ENCODE measurements at places on chromosomes 7 and 10.
A peak's percentile ranks its signal among the peaks of the same experiment; 100 is the strongest.

DNA sequence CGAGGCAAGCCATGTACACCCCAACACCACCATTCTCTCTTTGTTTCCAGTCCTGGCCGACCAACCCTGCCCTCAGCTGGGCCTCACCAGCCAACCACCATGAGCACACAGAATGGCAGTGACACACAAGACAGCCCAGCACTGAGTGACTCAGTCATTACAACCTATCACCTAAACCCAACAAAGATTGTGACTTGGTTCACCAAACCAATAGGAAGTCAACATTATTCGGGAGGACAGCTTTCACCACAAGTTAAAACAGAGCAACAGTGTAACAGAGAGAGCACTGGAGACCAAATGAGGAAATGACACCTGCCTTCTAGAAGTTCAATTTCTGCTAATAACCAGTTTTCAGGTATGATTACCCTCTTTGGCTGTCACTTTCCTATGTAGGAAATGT lies 72.1 kb downstream of the DNMBP start:
- no peak for DNase-seq

DNA sequence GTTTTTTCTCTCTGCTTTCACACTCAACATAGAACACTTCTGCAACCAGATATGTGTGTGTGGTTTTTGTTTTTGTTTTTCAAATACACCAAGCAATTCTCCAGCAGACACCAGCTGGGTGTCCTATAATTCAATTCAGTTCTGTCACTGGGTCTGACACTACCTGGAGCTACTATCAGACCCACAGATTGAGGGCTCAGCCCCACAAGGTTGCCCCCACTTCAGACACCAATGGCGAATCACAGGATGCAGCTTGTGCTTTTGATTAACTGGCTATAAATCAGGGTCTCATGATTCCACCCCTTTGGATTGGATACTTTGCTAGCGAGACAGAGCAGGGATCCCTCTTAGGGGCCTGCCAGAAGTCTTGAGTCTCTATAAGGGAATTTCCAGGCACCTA lies 462.2 kb upstream of the NRP1 start:
- DNase-seq = no peak

DNA sequence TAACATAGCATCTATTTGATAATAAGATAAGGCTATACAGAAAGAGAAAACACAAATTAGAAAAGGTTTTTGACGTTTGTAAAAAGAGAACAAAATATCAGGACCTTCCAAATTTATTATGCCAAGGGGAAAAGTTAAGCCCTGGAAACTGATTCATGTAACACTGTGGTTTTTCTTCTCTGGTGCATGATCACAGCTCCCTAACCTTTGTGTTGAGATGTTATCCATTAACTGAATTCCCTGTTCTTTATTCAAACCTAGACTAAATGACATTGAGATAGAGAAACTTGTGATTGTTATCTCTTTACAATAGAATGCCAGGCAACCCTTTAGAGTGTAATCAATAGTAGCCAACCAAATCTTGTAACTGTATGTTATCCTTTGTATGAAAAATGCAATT lies 141.5 kb upstream of the NRG3 start:
- DNase-seq = no peak

DNA sequence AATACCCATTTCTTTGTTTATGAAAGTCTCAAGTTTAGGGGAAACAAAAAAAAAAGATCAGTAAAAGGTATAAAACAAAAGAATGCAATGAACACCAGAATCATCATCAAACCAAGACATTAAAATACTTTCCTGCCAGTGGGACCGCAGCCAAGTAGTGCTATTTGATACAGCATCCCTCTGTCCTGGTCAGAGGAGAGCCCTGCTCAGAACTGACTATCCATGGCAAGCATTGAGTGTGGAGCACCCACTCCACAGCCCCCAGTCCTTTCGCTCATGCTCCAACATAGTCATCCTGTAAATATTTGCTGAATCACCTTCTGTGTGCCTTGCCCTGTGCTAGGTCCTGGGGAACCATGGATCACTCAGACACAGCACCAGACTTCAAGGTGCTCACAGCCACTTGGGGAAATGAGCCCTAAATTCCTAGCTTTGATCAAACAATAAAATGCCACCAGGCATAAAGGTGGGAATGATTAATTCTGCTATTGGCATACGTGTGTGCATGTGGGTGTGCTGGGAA lies 213.6 kb upstream of the TBX20 start:
- DNase-seq = no peak

GRCh38 chr10:27134371-27134770 lies 19.8 kb downstream of the YME1L1 start:
- DNase-seq = no peak

DNA sequence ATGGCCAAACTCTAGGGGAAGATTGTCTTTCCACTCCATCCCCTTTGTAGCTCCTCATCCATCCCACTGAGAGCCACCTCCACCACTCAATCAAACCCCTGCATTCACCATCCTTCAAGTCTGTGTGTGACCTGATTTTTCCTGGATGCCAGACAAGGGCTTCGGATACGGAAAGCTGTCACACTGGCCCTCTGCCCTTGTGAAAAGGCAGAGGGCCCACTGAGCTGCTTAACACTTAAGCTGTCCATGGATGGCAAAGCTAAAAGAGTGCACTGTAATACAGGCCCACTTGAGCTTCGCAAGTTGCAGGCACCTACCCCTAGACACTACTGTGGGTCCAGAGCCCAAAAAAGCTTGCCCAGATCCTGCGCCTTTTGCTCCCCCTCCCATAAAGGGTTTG lies 237.2 kb downstream of the MAGI2 start:
- DNase-seq = no peak

DNA sequence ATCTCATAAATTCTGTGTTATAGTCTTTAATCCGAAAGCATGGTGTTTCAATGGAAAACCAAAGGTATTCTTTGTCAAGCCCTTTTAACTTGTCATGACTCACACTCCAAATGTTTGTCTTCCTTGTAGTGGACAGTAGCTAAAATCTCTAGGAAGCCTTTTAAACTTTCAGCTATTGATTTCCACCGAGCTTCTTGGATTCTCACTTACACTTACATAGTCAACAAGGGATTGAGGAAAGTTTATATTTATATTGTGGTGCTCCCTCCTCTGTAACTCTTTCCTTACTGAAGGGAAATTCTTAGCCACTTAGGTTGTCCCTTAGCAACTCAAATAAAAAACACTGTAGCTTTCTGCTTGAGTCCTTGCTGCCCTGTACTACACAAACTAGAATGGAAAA lies 31.2 kb upstream of the GPR37 start:
- no peak for DNase-seq

GRCh38 chr7:92621561-92622023 lies 31.4 kb upstream of the FAM133B start:
- no peak for DNase-seq

- DNase-seq = peak; percentile 46
These were observed 189.8 kb upstream of the IMMP2L start for GRCh38 chr7:111752022-111752582.

- no peak for DNase-seq
These were observed 115.6 kb downstream of the TWIST1 start for GRCh38 chr7:19001854-19002253.

DNA sequence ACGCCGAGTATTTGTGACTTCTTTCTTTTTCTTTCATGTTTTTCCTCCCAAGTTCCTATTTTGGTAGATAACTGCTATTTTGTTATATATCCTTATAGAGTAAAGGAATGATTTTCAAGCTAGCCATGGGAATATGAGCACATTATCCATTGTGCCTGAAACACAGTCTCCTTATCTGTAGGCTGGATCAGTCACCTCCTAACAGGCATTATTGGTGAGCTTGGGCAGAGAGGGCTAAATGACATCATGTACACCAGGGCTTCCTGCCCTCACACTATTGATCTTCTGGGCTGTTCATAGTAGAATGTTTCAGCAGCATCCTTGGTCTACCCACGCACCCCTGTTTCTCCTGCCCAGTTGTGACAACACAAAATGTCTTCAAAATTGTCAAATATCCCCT lies 88.1 kb upstream of the CTBP2 start:
- no peak for DNase-seq

DNA sequence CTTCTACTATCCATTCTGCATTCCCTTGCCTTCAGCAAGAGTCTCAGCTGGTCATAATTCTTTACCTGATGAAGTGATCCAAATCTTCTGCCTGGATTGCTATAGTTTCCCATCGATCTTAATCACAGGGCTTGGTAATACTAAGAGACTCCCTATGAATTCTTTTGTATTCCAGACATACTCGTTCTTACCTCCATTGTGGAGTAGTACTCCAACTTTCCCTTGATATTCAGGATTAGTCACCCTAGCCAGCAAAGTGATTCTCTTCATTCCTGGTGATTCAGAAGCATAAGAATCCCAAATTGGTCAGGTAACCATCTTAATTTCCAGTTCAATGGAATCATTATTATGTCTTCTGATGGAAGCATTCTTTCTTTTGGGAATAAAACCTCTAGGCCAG lies 96.7 kb downstream of the TWIST1 start:
- DNase-seq = no peak

DNA sequence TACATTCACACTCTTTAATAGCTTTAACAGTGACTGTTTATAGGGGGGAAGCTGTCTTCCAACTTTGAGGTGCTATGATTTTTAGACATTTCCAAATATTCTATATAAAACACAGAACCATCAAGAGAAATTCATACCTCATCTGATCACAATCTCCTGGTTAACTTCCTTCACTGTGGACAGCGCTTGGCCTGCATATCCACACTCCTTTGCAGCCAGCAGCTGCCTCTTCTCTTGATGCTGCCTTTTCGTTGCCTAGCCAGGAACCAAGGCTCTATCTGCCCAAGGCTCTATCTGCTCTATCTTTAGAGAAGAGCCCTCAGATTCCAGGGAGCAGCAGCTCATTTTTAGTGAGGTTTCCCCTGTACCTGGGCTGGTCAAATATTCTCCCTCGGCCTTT lies 252.0 kb downstream of the PTEN start:
- no peak for DNase-seq

- DNase-seq = no peak
These were observed 40.9 kb upstream of the RSBN1L start for GRCh38 chr7:77655356-77655755.

GRCh38 chr7:47297120-47297519 lies 284.8 kb downstream of the TNS3 start:
- no peak for DNase-seq

DNA sequence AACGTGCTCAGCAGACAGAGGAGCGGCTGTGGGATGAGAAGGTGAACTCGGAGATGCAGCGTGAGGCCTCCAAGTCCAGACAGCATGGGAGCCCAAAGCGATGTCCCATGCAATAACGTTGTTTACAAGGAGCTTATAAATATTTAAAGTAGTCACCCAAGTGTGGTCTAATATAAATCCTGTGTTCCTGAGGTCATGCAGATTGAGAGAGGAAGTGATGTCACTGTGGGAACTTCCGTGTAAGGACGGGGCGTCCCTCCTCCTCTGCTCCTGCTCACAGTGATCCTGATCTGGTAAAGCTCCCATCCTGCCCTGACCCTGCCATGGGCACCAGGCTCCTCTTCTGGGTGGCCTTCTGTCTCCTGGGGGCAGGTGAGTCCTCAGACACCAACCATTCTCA lies 94.7 kb upstream of the PRSS58 start:
- DNase-seq = no peak

DNA sequence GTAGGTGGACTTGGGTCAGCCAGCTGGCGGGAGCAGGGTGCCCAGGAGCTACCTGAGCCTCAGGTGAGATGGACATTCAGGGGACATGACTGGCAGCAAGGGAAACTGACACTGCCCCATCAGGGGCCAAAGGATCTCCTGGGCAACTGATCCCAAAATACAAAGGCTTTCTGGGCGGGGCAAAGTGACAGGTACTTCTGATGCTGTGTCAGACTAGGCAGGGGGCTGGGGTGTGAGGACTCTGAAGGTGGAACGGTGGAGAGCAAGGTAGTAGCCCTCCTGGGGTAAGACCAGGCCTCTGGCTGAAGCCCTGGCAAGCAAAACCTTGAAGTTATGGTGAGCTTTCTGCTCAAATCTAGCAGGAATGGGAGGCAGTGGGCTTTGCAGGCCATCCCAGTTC lies 4.4 kb downstream of the OPN4 start:
- no peak for DNase-seq

- DNase-seq = no peak
These were observed 1.9 kb downstream of the TMEM229A start for GRCh38 chr7:124030964-124031363.

All from B cell (primary cell).